ENCODE measurements at places on chromosomes 11 and 22.

DNA sequence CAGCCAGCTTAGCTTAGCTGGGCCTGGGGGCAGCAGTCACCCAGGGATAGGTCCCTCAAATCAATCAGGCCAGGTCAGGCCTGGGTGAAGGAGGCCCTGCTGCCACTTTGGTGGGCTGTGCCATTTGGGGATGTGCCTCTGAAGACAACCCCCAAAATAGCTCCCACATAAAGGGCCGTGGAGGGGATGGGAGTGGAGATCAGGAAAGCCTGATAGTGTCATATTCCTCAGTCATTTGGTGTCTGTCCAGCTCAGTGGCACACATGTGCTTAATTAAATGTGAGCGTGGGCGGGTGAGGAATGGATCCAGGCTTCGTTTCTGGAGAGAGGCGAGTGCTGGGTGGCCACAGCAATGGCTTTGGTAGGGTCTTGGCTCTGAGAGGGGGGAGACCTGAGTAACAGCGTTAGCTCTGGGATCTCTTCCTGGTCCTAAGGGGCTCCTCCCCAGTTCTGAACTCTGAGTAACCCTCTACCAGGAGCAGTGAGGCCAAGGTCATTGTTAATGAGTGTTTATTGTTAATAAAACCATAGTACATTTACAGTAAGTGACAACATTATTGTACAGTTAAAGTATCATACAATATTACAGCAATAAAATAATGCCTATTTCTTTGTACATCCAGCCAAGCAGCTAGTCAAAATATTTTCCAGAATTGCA lies 45.2 kb downstream of the NAT10 start:
- no peak for DNase-seq

- no peak for DNase-seq
These were observed 54.8 kb downstream of the PTPRJ start for GRCh38 chr11:48034926-48035871.

GRCh38 chr22:41830174-41830573 lies 2.7 kb upstream of the SREBF2 start:
- no peak for DNase-seq

DNA sequence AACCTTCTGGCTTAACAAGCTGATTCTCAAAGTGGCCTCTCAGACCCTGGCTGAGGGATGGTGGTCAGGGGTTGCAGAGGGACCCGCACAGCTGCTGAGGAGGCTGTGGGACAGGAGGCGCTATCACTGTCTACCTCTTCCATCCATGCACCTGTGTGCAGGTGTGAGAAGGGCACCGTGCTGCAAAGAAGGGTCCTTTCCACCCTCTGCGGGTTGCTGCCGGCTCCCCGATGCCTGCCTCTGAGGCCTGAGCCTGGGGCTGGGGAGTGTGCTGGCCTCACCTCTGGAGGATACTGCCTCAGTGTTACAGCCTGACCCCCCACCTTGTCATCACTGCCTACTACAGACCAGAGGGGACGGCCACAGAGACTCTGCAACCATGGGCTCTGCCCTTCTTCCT lies 66.1 kb upstream of the B3GAT1 start:
- DNase-seq, result no peak

GRCh38 chr11:122879785-122880184 lies 2.8 kb upstream of the JHY start:
- DNase-seq, result no peak

GRCh38 chr11:131331546-131331945 lies 38.9 kb upstream of the NTM start:
- no peak for DNase-seq

- peak; percentile 51 for DNase-seq
These were observed 43.2 kb downstream of the NEU3 start for GRCh38 chr11:75031771-75032549.

GRCh38 chr11:119206511-119207414 lies 624 bp downstream of the CBL start:
- peak; percentile 17 for DNase-seq

- no peak for DNase-seq
These were observed 69.1 kb downstream of the CDKN1C start for GRCh38 chr11:2816523-2816922.

GRCh38 chr11:128052912-128053641 lies 534.3 kb downstream of the ETS1 start:
- DNase-seq, result peak; percentile 73
